NCI-H446 (cell line): ENCODE measurements at places on chromosomes 6 and 20.

- no peak for DNase-seq
Measured at GRCh38 chr6:45900808-45901752, 114.6 kb downstream of the CLIC5 start.

GRCh38 chr6:130202782-130203181 lies 20.0 kb downstream of the SAMD3 start:
- DNase-seq = no peak

- no peak for DNase-seq
Measured at GRCh38 chr6:161198176-161198575, 75.7 kb downstream of the AGPAT4 start.

GRCh38 chr6:128192972-128193371 lies 292.1 kb upstream of the THEMIS start:
- DNase-seq = no peak

DNA sequence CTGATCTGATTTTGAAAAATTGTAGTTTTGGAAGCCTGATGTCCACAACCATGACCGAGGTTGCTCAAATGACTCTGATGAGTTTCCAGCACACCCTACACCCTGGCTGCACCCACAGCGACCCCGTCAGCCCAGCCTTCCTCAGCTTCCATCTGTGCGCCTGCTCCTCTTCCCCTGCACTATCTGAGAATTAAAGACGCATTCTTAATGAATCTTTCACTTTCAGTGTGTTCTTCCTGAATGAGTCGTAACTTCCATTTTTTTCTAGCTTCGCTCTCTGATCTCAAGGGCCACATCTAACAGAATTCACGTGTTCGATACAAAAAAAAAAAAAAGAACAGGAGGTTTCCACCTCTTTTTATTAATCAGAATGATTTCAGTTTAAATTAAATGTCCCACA lies 21.3 kb upstream of the RREB1 start:
- no peak for DNase-seq

- peak; percentile 74 for DNase-seq
Measured at GRCh38 chr6:43120944-43121913, 45.1 kb downstream of the PTK7 start.

DNA sequence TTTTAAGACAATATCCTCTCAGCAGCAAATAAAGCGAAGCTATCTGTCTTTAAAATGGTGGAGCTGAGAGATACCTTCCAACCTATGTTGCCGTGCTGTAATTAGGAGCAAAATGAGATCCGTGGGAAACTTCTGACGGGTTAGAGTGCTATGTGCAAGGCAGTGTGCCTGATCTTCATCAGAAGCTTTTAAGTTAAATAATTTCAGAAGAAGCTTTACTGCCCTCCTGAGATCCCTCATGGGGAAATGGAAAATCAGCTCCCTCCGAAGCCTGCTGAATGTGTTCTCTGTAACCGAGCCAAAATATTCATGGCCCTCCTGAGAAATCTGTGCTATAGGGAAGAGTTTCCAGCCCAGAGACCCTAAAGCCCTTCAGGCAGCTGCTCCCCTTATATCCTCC lies 43.7 kb upstream of the TBC1D7 start:
- no peak for DNase-seq

- DNase-seq = no peak
Measured at GRCh38 chr6:154268486-154268885, 88.1 kb downstream of the IPCEF1 start.

- no peak for DNase-seq
Measured at GRCh38 chr6:150813319-150813992, 52.0 kb upstream of the MTHFD1L start.

DNA sequence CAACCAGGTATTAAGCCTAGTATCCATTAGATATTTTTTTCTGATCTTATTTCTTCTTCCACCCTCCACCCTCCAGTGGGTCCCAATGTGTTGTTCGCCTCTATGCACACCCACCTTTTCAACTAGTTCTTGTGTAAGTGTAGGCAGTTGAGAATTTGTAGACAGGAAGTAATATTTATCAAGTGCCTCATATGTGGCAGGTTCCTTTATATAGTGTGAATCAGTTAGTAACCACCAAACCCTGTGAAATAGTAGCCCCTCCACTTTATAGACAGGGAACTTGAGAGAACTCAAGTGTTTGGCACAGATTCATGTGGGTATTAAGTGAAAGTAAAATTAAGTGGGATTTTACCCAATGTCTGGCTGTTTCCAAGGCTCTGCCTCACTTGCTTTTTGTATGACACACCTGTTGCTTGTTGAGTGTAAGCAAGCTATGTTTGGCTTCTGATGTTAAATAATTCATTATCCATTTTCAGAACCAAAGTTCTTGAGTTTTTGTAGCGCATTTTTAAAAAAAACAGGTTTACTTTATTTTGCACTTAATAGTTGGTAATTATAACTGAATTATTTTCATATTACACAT lies 24.8 kb downstream of the AFDN start:
- no peak for DNase-seq

DNA sequence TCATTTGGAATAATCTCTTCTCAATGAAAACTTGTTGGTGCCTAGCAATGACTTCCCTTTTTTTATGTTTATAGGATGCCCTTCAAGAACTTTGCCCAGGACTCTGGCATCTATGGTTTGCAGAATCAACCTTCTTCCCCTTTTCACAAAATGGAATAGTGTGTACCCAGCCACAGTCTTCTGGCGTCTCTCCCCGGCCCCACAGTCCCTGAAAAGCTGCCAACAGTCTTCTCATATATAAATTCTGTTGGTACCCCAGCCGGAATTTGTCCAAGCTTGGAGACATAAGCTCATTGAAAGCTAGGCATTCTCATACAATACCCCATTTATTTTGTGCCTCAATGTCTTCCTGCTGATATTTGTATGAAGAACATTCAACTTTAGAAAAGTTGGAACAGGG lies 26.4 kb upstream of the MCM3 start:
- DNase-seq = no peak

- DNase-seq = no peak
Measured at GRCh38 chr6:64932486-64932885, 774.5 kb downstream of the EYS start.

DNA sequence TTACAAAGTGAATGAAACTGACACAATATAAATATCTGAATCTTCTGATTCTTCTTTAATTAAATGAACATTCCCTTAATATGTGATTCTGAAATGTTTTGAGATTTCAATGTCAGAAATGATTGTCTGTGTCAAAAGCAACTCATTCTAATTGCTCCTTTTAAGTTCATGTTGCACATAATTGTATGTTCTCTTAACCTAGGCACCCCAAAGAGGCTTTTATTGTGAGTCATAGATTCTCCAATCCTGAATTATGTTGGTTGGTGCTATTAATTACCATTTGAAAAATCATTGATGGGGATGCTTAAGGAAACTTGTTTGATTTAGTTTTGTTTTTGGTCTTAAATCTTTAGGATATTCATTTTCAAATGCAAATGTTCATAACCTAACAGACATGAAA lies 829.7 kb upstream of the CITED2 start:
- no peak for DNase-seq

- DNase-seq = no peak
Measured at GRCh38 chr20:62134735-62135231, 8.4 kb downstream of the PSMA7 start.

- DNase-seq = no peak
Measured at GRCh38 chr6:31702405-31702818, 712 bp downstream of the ABHD16A start.

- no peak for DNase-seq
Measured at GRCh38 chr6:167095888-167096287, 27.0 kb upstream of the CCR6 start.

DNA sequence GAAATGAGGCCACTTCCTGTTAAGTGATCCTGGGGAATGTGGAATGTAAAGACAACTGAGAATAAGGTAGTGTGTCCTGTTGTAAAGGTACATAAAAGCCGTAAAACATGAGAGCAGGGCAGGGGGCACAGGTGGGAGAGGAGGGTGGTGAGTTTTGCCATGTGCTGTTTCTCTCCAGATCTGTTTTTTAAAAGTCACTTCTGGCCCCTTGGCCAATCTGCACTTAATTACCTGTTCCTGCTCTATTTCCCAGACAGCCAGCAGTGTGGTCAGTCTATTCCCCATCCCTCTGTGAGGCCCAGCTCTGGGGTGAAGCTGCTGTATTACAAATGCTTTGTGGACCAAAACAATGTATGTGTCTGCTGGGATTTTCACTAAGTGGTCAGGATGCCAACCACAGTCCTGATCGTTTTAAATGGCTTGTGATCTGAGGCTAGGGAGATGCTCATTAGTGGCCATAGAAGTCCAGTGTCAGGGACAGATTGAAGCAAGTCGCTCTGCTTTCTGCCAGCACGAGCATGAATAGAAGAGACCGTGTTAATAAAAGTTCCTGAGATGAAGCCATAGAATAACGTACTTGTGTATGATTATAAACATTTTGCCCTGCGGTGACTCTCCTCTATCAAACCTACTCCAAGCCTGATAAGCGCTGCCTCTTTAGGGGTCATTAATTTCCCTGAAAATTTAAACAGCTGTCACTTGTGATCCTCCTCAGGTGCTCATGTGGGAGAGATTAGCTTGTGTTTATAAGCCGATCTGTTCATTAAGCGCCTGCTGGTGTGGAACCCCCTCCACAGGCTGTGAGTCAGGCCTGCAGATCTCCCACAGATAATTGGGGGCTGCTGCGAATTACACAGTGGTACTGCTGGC lies 111.8 kb upstream of the CENPW start:
- DNase-seq = no peak

DNA sequence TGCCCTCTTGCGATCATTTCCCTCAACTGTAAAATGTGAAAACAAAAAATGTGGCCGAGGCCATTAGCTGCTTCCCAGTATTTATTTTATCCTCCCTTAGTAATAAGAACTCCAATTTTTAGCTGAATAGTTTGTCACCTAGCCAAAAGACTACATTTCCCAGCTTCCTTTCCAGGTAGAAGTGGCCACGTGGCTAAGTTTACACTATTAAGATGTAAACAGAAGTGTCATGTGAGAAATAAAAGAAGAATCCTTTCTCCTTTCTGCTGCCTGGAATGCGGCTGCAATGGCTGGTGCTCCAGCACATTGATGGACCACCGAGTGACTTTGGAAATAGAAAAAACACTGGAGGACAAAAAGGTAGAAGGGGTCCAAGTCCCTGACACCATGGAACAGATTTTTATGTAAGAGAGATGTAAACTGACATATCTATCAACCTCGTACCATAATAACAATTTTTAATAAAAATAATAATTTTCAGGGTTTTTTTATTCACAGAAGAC lies 268.8 kb downstream of the PKHD1 start:
- no peak for DNase-seq

- DNase-seq = no peak
Measured at GRCh38 chr20:60589623-60590022, 631.4 kb downstream of the CDH26 start.

DNA sequence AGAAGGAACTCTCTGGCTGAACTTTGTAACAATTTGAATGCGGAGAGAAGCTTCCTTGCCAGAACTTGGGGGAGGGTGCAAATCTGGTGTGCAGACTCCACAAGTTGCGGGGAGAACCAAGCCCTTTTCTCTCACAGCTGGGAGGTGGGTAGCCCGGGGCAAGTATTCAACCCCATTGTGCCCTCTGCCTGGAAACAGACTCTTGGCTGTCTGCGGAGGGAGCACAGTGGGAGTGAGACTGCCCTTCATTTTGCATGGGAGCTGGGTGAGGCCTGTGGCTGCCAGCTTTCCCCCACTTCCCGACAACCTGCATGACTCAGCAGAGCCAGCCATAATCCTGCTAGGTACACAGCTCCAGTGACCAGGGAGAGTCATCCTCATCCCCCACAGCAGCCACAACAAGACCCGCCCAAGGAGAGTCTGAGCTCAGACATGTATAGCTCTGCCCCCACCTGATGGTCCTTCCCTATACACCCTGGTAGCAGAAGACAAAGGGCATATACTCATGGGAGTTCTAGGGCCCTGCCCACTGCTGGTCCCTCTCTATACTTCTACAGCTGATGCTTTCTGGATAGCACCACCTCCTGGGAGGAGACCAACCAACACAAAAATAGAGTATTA lies 29.4 kb upstream of the TPD52L1 start:
- peak; percentile 33 for DNase-seq
